ENCODE measurements at places on chromosomes 6 and 20.

- no peak for DNase-seq
Measured at GRCh38 chr6:158764183-158764849, 54.9 kb downstream of the EZR start.

GRCh38 chr6:91645811-91646210 is 1058.9 kb upstream of the MAP3K7 start:
- DNase-seq = no peak

DNA sequence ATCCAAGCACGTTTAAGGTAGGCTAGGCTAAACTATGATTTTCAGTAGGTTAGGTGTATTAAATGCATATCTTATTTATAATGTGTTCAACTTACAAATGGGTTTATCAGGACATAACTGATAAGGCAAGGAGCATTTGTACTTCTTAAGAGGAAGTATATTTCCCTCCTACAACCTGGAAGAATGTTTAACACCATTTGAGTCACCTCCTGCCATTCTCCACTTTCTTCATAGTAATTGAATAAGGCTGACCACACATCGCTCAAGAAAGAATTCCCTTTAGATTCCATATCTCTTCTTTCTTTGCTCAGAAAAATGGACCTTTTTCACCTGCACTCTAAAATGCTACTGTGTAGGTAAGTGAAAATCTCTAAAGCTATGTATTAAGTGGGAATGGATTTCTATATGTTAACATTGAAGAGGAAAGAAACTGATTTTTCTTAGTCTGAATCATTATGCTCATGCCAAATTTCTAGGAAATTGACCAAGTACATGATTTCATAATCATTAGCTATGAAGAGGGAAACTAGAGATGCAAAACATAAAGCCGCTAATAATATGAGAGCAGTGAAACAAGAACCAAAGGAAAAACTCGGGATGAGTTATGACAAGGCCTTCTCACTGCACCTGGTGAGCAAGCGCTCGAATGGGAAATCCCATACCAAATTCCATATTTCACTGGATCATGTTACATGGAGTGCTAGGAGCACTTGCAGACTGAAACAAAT is 210.4 kb downstream of the ALDH8A1 start:
- no peak for DNase-seq

- DNase-seq = no peak
Measured at GRCh38 chr6:21367649-21368154, 225.8 kb upstream of the SOX4 start.

GRCh38 chr6:41371461-41371991 is 36.1 kb downstream of the NCR2 start:
- no peak for DNase-seq

DNA sequence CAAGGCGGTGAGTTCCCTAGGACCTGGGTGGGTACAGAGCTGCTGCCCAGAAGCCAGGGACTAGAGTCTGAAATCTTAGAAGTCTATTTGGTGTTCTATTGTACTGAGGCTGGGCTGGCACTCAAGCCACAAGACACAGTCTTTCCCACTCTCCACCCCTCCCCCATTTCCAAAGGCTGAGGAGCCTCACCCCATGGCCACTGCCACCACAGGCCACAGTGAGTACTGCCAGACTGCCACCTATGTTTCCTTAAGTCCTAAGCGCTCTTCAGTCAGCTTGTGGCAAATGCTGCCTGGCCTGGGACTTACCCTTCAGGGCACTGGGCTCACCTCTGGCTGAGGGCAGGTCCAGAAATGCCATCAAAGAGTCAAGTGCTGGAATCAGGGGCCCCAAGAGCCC is 469.3 kb downstream of the HAO1 start:
- DNase-seq = no peak

DNA sequence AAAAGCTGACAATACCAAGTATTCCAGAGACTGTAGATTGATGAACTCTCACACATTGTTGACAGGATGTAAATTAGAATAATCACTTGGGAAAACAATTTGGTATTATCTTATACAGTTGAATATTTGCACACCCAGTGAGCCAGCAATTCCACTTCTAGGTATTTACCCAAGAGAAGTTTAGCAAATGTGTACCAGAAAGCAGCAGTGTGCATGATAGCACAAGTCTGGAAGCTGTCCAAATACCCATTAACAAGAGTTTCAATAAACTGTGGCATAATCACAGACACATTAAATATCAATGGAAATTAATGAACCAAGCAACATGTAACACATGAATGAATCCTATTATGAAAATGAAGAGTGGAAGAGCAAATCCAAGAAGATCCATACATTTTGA is 233.6 kb downstream of the TPBG start:
- DNase-seq = no peak

DNA sequence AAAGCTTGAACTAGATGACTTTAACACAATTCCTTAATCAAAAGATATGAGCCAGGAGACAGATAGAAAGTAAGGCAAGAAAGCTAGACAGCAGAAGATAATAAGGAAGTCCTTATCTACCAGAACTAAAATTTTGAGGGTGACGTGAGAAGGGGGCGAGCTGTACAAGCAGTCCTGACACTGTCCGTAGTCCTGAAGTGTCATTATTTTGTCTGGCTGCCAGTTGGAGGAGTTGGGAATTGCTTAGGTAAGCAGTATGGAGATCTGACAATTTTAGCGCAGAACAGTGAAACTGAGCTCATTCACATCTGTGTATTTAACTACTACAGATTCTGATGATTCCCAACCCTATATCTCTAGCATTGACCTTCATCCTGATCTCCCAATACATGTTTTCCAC is 25.8 kb upstream of the CEP85L start:
- DNase-seq = no peak

DNA sequence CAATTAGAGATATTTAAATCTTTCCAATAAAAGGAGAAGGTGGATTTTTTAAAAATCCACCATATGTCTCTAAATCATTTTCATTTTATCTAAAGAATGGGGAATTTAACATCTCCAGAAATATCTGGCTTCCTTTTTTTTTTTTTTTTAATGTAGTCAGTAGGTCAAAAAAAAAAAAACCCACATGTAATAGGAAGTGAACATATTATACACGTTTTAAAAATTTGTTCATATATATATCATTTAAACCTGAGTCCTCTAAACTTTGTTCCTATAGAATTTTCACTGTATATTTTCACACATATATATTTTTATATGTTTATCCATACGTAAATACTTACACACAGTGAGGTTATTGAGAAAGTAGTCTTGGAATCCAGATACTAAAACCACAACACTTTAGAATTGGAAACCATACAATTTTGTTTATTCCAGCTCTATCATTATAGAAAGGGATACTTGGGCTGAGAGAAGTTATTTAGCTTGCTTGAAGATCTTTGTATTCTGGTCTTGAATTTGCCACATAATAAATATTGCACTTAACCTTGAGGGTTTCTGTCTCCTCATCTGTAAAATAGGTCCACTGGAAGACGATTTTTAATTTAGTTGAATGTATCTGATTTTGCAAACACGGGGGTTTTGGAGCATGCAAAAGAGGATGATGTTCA is 62.1 kb upstream of the ZNF217 start:
- DNase-seq = no peak

- DNase-seq = no peak
Measured at GRCh38 chr6:35341557-35341956, 801 bp upstream of the PPARD start.

GRCh38 chr6:159094444-159095252 is 49.9 kb upstream of the TAGAP start:
- DNase-seq = no peak

DNA sequence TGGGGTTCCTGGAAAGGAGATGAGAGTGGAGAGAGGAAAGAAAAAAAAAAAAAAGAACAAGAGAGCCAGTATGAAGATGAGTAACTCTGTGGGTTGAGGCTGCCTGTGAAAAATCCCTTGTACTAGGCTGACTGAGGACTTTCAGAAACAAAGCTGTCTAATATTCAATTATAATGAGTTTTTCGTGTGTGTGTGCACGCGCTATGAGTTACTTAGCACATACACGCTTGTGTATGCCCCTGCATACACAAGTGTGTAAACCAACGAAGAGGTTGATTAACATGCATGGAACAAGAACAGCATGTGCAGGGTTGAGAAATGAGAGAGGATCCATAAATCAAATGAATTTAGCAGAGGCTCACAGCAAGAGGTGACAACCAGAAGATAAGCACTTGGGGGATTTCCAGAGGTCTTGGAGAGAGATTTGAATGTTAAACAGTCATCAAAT is 4.8 kb upstream of the RBPJL start:
- DNase-seq = no peak

DNA sequence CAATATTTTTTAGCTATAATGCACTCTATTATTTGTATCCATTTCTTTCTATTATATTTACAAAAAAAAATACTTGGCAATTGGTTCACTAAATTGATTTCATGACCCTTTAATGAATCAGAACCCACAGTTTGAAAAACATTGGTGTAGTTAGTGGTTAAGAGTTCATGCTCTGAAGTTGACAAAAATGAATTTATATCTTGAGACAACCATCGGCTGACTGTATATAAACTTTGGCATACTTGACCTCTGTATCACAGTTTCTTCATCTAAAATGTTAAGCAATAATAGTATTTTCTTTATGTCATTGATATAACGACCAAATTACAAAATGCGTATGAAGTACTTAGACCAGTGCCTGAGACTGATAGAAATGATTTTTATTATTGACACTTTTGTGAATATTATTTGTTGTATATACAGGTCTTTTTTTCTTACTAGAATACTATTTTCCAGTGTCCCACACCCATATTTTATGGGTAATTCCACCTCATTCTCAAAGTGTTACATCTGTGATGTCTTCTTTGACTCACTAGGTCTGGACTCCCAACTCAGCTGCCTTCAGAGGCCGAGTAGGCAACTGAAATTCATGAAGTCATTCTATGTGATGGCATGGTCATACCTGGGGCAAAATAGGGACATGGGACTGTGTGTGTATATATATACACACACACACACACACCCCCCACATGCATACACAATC is 459.2 kb downstream of the RFPL4B start:
- no peak for DNase-seq

GRCh38 chr20:11247046-11248010 is 573.5 kb upstream of the JAG1 start:
- DNase-seq = no peak

DNA sequence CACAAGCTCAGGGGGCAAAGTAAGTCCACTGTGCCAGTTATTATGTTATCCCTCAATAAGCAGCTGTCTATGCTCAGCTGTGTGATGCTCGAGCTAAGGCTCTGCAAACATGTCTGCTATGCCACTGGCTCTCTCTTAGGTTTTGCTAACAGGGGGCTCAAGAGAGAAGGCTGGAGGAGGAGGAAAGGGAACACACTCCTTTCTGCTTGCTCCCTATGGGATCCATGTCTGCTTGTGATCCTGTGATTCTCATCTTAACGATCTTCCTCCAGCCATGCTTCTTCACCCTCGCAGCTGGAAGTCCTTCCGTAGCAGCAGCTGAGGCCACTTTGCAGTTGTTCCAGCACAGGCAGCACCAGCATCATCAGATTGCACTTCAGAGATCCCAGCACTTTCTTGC is 37.0 kb upstream of the IGF2R start:
- no peak for DNase-seq

- DNase-seq = no peak
Measured at GRCh38 chr6:99187429-99187828, 162.0 kb downstream of the FAXC start.

DNA sequence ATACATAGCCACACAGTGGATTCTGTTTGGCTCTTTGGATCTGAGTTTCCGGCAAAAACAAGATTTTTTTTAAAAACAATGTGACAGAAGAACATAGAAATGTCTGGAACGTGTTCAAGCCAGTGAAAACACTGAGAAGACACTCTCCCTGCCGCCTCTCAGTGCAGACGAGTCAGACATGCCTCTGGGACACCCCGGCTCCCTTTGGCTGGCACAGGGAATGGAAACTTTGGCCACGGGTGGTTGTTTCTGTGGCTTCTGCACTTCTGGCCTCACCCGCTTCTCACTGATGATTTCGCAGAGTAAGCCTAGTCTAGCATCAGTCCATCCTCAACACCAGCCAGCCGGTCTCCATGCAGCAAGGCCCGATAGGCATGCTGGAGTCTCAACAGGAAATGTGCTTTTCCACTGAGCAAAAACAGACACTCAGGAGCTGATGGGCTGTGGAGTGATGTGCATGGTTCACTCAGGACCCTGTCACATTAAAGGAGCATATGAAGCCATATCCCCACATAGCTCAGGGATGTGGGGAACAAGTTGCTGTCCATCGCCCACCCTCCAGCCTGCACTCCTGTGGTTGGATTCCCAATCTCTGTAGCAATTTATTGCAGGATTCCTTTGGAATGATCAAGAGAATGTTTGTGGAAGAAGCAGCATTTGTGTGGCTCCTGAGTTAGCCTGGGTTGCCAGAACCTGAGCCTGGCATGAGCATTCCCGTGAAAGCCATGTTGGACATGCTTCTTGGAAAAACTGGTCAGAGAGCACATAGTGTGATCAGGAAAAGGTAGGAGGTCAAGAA is 262.0 kb upstream of the RIN2 start:
- DNase-seq = no peak

GRCh38 chr6:1380625-1381427 is 8.6 kb upstream of the FOXF2 start:
- DNase-seq = no peak

- no peak for DNase-seq
Measured at GRCh38 chr6:119446115-119446554, 96.6 kb upstream of the MAN1A1 start.

- DNase-seq = no peak
Measured at GRCh38 chr6:47587493-47587892, 109.9 kb downstream of the CD2AP start.

DNA sequence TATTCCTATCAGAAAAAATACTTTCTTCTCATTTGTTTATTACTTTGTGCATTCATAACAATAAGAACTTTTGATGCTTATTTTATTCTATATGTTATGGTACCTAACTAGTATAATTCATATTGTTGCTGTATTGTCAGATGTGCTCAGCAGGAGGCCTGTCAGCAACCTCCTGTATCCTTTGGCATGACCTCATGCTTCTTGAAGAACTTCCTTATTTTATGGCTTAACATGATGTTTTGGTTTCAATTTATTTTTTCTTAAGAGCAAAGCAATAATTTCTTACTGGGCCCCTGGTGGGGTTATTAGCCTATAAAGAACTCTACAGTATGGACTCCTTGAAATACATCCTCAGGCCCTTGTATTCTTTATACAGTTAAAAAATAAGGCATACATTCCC is 17.3 kb downstream of the GGTLC1 start:
- no peak for DNase-seq

DNA sequence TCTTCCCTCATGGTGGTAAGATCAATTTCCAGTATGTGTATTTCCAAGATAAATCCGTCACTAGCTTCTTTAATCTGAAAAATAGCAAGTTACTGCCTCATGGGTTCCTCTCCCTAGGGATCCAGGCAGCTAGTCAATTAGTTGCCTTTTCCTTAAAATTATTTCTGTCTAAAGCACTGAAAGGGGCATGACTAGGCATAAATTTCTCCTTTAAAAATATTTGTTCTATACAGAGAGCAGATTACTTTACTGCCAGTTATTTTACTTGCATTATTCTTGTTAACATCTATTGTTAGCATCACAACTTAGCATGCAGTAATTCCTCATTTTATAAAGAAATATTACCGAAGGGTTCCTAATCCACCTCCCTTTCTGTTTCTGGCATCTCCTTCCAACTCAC is 1.4 kb downstream of the MTCL3 start:
- no peak for DNase-seq

GRCh38 chr6:40946738-40947301 is 92.2 kb downstream of the UNC5CL start:
- DNase-seq = no peak
